NCI-H1436 (cell line): ENCODE measurements at places on chromosomes 4 and X.

DNA sequence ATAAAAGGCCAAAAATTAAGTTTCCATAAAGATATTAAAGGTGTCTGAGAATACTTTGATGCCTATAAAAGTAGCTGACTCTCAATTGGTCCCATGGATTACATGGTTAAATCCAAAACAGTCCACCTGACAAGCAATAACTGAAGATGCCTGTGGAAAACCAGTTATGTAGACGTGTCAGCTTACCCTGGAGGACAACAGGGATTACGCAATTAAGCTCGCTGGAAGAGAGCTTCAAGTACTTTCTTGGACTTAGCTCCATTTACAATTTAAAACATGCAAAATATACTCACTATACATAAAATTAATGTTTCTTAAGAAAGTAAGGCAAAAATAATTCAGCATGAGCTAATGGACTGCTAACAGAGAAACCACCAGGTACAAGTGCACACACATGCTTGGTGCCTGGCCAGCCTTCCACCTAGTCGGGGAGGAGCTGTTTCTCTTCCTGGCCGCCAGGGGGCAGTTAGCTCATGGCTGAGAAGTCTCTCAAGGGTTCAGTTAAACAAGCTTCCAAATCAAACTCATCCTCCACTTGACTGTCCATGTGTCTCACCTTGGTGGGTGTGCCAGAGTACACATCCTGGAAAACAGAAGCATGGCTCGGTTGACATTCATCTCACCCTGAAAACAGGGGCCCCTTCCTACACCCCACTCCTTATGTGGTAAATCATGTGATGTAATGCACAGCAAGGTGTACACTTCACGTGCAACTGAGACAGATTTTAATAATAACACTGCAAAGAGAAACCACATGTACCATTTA, 9.2 kb upstream of the FAM53A start:
- DNase-seq, result peak; percentile 73

DNA sequence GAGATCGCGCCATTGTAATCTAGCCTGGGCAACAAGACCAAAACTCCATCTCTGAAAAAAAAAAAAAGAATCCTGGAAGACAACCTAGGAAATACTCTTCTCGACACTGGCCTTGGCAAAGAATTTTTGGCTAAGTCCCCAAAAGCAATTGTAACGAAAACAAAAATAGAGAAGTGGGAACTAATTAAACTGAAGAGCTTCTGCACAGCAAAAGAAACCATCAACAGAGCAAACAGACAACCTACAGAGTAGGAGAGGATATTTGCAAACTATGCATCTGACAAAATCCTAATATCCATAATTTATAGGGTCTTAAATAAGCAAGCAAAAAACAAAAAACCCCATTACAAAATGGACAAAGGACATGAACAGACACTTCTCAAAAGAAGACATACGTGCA, 76.5 kb upstream of the DUSP21 start:
- DNase-seq, result no peak

DNA sequence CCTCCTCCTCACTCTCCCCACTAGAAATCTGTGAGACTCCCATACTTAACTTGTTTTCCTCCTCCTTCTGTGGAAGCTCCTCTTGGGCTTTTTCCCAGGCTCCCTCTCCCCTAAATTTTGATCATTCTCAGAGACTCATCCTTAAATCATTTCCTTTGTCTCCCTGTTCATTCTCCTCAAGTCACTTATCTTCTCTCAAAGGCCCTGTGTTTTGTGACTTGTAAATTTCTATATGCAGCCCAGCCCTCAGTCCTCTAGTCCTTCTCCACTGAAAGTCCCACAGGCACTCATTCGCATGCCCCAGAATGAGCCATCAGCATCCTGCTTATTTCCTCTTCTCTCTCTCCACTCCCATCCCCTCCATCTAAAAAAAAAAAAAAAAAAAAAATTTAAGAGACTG, 171.8 kb downstream of the SOWAHB start:
- DNase-seq, result no peak

DNA sequence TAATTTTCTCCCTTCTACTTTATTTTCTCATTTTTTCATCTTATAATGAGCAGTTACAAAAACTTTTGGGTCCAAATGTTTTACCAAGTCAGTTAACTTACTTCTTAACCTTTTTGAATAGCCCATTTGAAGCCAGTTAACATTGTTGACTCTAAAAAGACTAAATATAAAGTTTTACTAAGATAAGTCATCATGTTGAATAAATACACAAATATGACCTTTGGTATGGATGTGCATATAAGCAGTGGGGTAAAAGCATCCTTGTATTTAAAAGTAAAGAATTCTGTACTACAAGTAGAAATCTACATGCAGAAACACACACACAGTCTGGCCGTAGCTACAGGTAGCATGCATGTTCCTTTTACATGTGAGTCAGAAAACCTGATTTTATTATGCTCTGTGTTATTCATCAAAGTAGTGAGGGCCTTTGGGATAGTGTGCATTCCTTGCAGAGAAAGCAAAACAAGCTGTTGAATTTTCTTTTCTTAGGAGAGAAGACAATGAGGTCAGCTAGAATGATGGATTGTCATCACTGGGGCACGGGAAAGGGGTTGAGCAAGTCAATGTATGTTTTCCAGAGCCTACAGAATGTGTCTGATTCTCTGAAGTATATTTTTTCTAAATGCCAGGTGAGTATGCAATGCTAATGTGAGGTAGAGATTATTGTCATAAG, 533.2 kb upstream of the AGA start:
- DNase-seq, result no peak

- no peak for DNase-seq
Observed at GRCh38 chr4:32986236-32986635, 2266.1 kb downstream of the PCDH7 start.

- DNase-seq, result no peak
Observed at GRCh38 chr4:153543351-153543750, 77.2 kb downstream of the TMEM131L start.

GRCh38 chrX:115192244-115192700, 3.1 kb downstream of the RBMXL3 start:
- no peak for DNase-seq

- DNase-seq, result no peak
Observed at GRCh38 chrX:97096385-97096784, 212.7 kb downstream of the RPA4 start.

GRCh38 chrX:39836802-39837420, 260.8 kb downstream of the BCOR start:
- DNase-seq, result no peak

- no peak for DNase-seq
Observed at GRCh38 chr4:106062452-106062875, 167.2 kb downstream of the NPNT start.

DNA sequence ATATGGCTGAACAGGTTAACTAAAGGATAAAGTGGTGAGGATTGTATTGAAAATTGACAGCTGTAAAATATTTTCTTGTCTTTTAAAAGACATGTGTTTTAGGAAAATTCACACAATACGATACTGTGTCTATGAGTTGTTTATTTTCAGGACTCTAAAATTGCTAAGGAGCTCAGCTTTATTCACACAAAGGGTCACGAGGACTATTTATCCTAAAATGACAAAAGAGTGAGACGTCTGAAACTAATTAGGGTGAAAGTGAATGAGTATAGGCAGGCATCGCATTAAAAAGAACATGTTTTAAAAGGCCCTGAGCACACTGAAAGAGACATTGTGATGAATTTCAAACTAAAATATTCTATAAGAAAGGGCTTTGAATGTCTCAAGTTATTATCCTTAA, 304.7 kb downstream of the SH2D1A start:
- DNase-seq, result peak; percentile 22

DNA sequence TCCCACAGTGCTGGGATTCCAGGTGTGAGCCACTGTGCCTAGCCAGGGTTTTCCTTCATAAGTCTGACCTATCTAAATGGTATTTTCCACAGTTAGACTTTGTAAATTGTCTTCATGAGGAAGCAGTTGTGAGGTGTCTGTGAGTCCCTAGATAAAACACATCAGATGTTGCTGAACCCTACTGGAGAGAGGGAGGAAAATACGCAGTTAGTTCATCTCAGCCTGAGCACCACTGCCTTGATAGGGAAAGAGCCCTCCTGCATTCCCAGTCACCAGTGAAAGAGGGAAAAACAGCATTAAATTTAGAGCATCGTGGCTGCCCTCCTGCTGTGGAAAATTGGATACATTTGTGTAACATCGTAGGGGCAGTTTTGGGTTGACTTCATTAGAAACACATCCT, 31.7 kb upstream of the CLDN34 start:
- no peak for DNase-seq

DNA sequence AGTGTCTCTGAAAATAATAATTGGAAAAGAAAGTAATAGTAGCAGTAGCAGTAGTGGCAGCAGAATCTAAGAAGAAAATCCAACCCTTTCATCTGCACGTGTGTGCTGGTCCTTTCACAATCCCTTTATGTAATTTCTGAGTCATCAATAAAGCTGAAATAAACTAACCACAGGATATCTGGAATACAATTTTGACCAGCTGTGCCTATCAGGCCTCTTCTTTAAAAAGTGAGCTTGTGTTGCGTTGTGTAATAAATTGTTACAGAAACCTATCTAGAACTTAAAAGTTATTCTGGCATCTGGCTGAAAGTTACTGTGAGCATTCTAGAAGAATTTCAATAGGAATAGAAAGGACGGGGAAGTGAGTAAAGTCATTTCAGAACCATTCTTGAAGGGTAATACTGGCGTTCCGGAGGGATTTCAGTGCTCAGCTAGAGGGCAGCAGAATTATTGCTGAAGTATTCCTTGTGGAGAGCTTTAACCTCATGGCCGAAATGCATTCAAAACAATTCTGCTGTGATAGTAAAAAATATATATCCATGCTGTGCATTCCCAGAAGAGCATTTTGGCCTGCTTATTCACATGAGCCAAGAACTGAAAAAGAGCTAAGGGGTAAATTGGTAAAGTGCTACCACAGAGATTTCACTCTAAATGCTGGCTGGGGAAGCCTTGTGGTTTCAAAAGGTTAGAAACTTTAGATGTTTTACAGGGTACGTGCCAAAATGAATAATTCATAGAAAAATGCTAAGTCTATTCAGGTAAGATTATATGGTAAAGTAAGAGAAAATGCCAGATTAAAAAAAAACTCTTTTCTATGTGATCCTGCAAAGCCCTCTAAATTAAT, 260.6 kb downstream of the NKX6-1 start:
- no peak for DNase-seq

DNA sequence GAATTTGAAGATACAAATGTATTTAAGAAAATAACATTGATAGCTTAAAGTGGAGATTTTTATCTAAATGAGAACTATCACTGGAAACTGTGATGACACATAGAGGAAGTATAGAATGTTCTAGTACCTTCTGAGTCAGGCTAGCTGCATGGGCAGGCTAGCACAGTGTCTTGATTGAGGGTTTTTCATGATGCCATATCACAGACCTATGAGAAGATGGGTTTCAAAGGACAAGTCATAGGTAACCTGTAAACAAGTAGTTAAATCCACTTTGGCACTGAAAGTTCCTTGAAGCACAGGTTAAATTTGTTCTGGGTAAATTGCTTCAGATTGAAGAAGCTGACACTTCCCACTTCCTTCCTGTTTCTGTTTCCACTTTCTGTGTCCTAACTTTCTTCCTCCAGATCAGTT, 48.2 kb upstream of the CDKN2AIP start:
- DNase-seq, result no peak

DNA sequence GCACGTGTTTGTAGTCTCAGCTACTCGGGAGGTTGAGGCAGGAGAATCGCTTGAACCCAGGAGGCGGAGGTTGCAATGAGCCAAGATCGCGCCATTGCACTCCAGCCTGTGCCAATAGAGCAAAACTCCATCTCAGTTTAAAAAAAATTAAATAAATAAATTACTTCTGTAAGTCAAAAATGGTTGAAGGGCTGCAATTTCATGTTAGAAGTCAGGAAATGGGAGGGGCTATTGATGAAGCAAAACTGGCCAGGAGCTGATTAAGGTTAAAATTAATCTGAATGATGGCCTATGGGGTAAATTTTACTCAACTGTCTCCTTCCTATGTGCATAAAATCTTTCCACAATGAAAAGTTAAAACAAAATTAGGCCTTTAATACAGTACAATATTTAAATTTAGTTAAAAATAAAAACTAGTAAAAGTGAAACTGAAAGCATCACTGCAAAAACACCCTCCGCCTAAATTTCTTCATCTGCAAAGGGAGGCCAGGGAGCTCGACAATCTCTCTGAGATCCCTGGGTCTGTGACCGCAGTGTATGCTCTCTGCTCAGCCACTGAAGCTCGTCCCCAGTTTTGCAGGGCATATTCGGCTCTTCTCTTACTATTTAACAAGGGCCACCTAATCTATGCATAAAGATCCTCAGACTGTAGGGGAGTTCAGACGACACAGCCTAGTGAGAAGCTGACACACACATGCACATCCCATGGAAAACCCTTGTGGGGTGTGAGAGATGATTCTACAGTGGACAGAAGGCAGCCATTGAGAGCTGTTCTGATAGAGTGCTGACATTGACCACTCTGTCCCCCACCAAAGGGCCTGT, 57.2 kb downstream of the IRF2 start:
- no peak for DNase-seq

DNA sequence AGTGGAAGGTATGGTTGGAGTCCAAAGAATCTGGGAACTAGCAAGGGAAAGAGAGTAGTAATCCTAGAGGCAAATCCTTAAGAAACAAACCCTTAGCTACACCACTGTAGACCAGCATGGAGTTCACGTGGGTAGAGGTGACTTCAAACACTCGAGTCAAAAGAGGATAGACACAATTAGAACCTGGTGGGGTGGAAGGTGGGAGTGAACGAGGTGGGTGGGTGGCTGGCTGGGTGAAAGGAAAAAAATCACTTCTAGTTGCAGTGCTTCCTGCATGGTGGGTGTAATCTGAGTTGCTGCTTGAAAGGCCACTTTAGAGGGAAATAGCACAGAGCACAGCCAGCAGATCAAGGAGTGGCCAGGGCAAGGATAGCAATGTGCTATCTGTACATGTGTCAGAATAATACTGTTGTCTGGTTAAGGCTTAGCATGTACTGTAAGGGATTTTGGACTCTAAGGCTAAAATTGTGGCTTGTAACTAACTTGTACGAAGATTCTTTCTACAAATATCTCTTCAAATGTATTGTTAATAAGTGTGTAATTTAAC, 356.2 kb downstream of the GRIA2 start:
- DNase-seq, result no peak

DNA sequence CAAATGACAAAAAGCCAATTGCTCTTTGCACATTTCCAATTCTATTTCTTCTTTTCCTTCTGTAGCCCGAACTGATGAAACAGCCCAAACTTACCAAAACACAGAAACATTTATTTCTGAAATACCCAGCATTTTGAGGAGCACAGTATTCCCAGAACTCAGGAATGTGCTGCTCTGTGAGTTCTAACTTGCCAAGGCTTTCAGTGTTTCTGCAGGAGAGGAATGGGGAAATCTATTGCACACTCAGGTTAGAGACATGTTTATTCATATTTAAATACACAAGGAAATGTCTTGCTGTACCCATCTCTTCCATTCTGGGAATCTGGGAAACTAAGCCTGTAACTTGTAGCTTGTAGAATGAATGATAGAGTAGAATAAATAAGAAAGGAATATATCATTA, 10.7 kb downstream of the TMPRSS11D start:
- DNase-seq, result no peak
